ENCODE measurements at places on chromosomes 13 and 19.

DNA sequence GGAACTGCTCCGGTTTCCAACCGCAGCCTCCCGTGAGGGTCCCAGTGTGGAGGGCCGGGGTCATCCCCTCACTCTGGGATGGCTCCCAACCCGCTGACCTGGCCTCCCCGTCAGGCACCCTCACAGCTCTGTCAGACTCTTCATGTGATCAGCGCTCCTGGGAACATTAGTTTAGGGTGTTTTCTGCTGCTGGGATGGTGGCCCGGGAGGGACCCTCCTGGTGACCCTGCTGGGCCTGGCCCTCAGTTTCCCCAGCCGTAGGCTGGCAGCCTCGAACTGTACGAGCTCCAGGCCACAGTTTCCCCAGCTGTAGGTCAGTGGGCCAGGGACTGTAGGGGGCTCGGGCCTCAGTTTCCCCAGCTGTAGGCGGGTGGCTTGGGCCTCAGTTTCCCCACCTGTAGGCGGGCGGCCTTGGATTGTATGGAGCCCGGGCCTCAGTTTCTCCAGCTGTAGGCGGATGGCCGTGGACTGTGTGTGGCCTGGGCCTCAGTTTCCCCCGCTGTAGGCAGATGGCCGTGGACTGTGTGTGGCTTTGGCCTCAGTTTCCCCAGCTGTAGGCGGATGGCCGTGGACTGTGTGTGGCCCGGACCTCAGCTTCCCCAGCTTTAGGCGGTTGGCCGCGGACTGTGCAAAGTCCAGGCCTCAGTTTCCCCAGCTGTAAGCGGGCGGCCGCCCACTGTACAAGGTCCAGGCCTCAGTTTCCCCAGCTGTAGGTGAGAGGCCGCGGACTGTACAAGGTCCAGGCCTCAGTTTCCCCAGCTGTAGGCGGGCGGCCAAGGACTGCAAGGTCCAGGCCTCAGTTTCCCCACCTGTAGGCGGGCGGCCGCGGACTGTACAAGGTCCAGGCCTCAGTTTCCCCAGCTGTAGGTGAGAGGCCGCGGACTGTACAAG is 1.3 kb upstream of the PTBP1 start:
- DNase-seq, result no peak

GRCh38 chr19:5719274-5719960 is 529 bp downstream of the LONP1 start:
- DNase-seq, result no peak

DNA sequence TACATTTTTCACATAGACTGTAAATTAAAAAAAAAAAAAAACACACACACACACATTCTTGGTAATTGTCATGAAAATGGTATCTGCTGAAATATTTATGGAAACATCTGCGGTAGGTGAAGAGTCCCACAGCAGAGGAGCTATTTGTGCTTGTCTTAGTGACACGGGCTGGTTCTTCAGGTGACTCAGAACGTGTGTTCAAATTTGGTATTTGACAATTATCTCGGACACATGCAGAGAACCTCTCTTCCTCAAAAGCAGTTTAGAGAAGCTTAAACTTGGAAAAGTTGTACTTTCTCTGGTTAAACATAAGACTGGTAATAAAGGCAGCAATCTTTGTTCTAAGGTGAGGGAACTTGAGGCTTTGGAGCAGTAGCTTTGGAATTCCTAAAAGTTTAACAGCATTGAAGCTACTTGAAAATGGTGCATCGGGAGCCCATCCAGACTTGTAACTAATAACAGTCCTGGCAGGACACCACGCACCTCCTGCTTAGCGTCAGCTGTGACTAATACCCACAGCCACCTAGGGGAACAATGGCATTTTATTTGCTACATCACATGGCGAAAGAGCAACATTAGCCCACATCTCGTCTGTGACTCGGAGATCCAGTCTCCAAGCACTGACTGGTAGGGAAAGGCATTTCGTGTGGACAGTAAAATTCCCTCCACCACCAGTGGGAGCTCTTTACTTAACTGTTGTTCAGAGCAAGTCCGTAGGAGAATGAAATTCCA is 1505.1 kb upstream of the SLC10A2 start:
- DNase-seq, result peak; percentile 51

- no peak for DNase-seq
Observed at GRCh38 chr19:54448040-54448773, 792 bp upstream of the LENG8 start.

GRCh38 chr19:6800991-6801484 is 28.5 kb downstream of the VAV1 start:
- no peak for DNase-seq

GRCh38 chr13:37656247-37656940 is 57.8 kb upstream of the POSTN start:
- DNase-seq, result no peak

DNA sequence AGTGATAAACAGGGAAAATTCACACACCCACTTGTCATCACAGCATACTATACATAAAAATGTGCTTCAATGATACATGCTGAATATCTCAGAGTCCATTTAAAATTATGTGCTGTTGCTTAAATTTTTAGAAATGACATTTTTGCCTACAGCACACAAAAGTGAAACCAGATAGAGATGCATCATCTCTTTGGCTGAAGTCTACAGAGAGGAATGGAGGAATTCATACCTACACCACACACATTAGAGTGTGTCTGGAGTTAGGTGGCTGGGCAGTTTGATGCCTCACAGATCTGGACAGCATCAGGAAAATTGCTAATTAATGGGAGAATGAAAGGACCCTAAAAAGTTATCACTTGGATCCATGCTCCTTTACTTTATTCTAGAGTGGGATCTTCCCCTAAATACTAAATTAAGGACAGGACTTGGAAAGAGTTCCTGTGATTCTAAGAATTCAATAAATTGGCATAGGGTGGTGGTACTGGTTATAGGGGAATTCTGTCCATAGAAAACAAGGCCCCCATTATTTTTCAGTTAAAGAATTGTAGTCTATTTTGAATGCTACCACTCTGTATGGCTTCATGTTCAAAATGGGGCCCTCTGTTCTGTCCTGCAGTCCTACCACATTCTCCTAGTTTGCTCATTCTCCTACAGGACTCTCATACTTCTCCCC is 41.3 kb downstream of the RCBTB2 start:
- no peak for DNase-seq

GRCh38 chr19:14545716-14546082 is 16.3 kb downstream of the TECR start:
- no peak for DNase-seq

- DNase-seq, result peak; percentile 37
Observed at GRCh38 chr19:17079710-17080439, 4.3 kb downstream of the MYO9B start.

DNA sequence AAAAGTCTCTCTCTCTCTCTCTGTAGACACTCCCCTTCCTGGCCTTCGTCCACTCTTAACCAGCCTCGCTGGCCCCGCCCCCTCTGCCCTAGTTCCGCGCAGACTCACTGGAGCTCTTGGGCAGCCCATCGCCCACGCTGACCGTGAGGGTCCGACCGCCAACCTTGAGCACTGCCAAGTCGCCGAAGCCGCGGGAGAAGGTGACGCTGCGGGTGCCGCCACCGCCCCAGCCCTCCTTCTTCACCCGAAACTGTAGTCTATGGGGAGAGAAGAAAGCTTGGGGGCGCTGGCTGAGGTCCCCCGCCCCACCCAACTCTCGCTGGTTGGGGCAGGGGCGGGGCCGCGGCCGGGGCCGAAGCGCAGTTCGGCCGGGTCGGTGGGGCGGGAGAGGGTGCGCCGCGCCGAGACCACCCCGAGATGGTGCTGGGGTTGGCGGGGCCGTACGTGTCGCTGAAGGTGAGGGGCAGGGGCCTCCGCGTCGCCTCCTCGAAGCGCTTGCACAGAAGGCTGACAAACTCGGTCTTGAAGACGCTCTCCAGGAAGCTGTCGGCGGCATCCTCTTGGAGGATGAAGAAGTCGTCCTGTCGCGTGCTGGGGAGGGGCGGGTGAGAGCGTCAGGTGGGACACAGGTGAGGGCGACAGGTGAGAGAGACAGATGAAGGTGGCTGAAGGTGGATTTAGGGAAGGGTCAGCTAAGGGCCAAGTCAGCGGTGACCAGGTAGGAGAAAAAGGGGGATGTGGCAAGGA is 12.6 kb upstream of the ZNF414 start:
- peak; percentile 92 for DNase-seq

DNA sequence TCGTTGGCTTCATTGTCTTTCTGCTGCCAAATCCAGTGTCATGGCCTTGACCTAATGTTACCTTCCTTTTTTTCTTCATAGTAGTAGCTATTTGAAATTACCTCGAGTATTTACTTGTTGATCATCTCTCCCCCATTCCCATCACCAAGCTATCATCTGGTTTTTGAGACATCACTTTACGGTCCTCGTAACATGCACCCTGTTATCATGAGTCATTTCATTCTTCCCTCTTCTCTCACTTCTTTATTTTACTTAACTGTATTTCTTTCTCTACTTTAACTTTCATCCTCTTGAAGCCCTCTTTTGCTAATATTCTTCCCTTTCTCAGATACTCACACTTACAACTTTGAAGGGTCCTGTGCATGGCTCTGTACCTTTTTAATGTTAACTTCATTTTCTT is 31.8 kb downstream of the TPP2 start:
- DNase-seq, result no peak

GRCh38 chr13:105921711-105922110 is 613.8 kb downstream of the EFNB2 start:
- DNase-seq, result no peak

- DNase-seq, result no peak
Observed at GRCh38 chr19:10141479-10141878, 21.8 kb upstream of the EIF3G start.

DNA sequence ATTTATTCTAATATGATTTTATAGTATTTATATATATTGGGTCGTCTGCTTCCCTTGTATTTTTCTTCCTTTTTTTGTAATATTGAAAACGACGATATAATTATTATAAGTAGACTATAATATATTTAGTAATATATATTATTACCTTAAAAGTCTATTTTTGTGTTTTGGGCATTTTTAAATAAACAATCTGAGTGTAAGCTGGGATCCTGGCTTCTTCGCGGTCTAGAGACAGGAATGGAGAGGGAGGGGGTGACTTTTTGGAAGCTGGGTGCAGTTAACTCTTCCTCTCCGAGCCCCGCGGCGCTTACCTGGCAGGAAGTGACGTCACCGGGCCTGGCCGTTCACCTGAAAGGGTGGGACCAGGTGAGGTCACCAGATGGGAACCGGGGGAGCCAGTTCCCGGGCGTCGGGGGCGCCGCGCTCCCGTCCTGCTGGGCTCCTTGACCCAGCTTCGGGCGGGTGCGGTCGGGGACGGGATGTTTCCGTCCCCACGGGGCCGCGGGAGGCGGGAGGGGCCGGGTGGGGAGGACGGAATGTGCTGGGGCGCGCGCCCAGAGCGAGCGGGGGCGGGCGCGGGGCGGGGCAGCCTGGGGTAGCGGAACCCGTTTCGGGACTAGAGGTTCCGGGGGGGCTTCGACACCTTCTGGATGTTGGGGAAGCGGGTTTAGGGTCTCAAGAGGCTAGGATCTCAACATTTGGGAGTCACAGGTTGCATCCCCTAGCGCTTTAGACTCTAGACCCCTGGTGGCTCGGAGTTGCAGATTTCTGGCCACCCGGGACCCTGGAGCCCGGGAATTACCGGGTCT is 2.8 kb downstream of the ZFP36 start:
- DNase-seq, result no peak
